ENCODE measurements at places on chromosomes 11 and 22. TPM values are rescaled to one million over a fixed set of nuclear protein-coding genes. Genes with fewer than 3 reads are reported as not detected.

The GRIA4 gene
- not detected for total RNA-seq

The SCN4B gene
- total RNA-seq = not detected

The OR8D1 gene
- not detected for total RNA-seq

The LGALS12 gene
- not detected for total RNA-seq

The TAF1D gene
- 108 TPM for total RNA-seq

The ESAM gene
- total RNA-seq = not detected

The PICK1 gene
- 23.3 TPM for total RNA-seq
